ENCODE measurements at places on chromosomes 3 and 15.

DNA sequence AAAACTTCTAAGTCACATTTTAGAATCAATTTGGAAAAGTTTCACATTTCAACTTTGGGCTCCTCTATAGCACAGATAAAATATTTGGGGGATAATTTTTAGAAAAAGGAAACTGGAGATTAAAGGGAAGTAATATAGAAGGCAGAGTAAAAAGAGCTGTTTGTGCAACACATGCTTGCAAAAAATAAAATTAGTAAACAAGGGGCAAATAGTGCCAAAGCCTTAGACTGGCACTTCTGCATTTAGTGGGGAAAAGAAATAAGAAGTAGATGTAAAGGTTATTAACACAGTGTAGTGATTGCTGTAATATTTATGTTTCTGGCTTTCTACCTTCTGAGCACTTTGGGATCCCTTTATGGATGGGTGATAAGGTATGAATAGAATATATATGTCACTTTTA, 246.6 kb downstream of the CBLB start:
- no peak for DNase-seq

DNA sequence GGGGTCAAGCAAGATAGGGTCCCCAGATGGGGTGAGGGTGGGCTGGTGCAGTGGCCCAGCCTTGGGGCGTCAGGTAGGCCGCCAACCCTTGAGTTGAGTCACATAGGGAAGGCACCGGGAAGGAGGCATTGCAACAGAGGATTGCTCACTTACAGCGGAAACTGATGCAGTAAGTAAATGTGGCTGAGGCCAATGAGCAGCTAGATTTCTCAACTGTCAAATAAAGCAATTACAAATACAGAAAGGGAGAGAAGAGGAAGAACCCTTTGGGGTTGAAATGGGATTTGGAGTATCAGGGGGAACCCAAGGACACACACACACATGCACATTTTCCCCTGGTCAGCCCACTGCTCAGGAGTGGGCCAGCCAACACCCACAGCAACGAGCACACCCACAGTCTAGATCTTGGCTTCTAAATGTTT, 44.0 kb downstream of the CHSY1 start:
- no peak for DNase-seq

- DNase-seq: no peak
Measured at GRCh38 chr15:90287946-90288345, 22.5 kb downstream of the NGRN start.

- no peak for DNase-seq
Measured at GRCh38 chr3:13166243-13167063, 93.2 kb upstream of the IQSEC1 start.

DNA sequence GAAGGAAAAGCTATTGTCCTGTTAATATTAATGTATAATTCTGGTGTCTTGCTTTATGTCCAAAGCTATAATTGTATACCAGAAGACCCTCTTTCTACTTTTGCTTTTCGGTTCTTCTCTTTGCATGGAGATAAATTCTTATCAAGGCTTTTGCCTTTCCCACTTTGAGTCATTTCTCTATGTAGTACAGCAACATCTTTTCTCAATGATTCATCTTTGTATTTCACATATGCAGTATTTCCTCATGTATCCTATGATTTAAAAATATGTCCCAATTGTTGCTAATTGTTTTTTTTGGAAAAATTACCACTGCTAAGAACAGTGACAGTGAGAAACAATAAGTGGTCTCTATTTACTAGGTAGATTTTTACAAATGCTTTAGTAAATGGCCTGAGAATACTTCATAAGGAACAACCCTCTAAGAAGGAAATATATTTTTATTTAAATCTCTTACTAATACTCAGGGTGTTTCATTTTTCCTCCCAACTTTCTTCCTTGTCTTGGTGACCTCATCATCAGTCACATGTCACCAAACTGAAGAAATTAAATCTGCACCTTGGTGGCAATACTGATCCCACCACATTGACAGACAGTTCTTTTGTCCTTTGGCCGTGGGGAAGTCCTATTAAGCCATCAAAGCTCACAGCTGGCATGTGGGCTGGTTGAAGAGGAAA, 290.6 kb downstream of the SATB1 start:
- no peak for DNase-seq

DNA sequence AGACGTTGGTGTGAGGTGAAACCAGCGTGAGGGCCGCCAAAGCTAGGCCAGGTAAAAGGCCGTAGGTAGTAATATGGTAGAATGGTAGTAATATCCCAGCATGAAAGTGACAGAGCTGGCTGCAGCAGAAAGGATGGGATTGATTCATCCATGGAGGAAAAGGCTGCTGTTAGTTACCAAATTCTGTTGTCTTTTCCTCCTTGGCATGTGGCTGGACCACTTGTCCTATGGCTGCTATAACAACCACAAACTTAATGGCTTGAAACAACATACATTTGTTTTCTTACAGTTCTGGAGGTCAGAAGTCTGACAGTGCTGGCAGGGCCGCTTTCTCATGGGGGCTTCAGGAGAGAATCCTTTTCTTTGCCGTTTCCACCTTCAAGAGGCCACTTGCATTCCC, 47.8 kb upstream of the CHST2 start:
- DNase-seq: no peak

- no peak for DNase-seq
Measured at GRCh38 chr3:82736696-82737277, 975.3 kb upstream of the GBE1 start.

DNA sequence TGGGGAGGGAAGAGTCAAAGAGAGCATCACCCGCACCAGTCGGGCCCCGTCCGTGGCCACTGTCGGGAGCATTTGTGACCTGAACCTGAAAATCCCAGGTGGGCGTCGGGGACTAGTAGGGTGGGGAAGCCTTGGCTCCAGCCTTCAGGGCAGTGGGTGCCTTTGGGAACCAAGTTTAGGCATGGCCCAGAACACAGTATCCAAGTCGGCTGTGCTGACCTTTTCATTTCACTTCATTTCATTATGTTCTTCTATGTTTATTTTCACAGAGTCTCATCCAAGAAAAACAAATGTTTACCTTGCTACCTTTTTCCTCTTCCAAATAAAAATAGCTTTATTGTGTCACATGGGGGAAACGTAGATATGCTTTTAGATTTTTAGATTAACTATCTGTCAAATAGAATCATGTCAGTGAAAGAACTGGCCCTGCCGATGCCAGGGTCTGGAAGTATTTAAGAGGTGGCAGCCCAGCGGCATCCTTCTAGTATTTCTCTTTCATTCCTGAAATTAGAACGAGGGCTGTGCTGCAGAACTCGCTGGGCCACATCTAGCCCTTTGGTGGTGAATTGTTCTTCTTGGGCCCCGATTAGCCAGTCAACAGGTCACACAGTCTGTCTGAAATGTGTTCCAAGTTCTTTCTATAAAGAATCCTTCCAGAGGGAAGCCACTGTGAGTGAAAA, 60.5 kb downstream of the DNASE1L3 start:
- no peak for DNase-seq

DNA sequence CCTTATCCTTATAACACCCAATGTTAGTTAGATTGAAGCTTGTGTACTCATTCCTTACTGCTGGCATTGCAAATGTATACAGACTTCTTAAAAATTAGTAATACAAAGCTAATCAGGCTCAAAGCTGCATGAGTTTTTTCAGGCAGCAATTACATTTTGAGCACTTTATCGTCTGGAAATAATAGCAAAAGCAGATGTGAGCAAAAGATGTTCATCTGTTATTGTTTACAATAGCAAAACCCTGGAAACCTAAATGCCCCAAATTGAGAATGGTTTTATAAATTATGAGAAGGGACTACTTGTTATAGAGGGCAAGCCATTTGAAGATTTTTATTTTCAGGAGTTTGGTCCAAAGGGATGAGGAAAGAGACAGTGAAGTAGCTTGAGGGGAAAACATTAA, 126.4 kb downstream of the GADL1 start:
- no peak for DNase-seq

GRCh38 chr3:39202094-39202493, 9.7 kb upstream of the XIRP1 start:
- no peak for DNase-seq

DNA sequence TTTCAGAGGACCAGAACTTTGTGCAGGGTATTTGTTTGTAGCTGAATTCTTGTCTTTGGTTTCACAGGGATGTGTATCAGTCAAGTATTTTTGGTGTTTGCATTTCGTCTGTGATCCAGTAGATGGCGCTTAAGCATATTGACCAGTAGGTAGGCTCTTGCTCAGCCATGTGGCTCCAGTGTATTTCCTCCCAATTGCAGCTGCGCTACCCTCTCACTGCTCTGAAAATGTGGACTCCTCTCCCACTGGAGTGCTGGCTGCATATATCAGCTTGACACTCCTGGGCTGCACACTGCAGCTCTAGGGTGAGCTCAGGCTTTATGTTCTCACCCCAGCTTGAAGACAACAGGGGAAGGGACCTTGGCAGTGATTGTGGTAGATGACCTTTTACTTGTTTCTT, 1264.3 kb upstream of the ALCAM start:
- no peak for DNase-seq

GRCh38 chr3:152229692-152230091, 39.0 kb upstream of the MBNL1 start:
- no peak for DNase-seq

DNA sequence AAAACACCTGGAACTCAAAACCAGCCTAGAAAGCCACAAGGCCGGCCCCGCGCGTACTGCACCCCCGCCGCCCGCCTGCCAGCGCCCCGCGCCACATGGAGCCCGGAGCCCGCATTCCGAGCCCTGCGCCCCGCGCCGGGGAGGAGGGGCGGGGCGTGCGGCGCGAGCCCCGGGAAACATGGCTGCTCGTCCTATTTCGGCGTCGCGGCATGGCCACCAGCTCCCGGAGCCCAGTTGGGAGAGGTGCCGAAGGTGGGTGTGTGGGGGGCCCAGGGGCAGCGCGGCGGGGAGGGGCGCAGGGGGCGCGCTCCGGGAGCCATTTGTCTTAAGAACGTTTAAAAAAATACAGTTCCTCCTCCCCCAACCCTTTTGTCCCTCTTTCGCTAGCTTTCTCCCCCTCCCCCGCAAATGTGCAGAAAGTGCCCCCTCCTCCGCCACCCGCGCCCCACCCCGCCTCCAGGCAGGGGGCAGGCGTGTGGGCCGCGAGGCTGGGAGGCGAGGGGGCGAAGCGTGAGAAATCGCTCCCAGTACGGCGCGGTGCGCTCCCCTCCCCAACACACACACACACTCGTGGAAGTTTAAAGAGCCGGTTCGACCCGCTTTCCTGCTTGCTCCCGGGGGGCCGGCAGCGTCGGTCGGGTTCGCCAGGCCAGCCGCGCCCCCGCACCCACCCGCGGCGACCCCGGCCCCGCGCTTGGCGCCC, 2.5 kb downstream of the ANP32A start:
- DNase-seq: peak; percentile 86

DNA sequence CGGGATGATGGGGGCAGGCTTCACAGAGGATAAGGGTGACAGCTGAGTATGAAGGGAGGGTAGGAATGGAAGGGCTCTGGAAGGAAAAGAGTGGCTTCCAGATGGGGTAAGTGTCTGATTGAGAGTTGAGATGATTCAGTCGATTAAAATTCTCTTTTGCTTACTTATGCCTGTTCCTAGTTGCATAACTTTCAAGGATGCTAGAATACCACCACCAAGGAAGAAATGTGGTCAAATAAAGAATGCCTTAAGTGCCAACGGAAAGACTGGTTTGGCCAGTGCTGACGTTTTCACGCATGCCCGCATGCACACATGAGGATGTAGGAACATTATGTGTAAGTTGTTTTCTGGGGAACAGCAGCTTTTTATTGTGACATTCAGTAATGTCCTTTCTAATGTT, 263.4 kb upstream of the WNT5A start:
- DNase-seq: no peak

DNA sequence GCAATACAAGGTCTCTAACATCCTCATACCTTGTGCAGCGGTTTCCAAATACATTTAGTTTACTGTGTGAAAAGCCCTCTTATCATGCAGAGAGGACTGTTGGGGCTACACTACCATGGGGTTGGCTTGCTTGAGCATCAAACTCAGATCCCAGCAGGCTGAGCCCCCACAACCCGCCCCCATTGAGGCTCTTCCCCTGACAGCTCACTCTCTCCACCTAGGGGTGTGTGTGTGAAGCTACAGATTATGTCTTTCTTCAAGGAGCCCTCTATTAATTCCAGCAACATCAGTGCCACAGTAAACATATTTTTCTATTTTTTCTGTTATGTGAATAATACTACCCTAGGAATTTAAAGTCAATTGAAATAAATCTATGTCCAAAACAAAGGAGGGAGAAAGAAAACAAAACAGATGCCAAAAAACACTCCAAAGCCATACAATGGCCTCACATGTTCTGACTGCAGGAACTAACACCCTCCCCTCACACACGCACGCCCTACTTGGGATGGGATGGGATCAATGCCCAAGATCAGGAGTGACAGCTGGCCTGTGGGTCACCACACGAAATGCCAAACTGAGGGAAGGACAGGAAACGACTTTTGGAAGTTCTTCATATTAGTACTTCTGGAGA, 14.7 kb downstream of the TM4SF4 start:
- DNase-seq: no peak

- no peak for DNase-seq
Measured at GRCh38 chr3:57029924-57030323, 30.5 kb upstream of the SPATA12 start.

DNA sequence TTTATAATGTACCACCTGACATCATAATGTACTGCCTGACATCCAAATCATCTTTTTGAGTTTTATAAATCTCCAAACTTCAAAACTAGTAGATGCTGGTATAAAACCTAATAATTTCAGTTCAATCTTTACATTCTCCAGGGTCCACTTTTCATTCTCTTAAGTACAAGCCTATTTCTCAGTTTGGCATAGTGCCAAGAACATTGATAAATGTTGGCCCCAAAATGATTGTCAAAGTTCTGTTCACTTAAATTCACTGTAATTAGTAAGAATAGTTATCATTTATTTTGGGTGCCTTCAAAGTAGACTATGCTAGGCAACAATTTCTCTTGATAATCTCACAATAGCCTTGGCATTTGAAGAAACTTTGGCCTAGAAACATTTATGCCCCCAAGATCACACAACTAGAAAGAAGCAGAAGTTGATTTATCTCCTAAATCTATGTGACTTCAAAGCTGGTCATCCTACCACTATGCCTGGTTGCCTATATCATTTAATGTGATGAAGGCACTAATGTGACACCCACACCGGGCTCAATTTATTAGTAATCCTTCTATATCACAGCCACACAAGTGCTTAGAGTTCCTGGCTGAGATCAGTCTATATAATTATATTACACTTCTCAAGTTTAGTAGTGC, 101.7 kb downstream of the ZNF609 start:
- no peak for DNase-seq

- no peak for DNase-seq
Measured at GRCh38 chr3:119912220-119912619, 130.3 kb downstream of the NR1I2 start.

GRCh38 chr3:129530251-129530791, 1.9 kb downstream of the RHO start:
- DNase-seq: no peak

GRCh38 chr3:33075995-33076394, 21.0 kb downstream of the GLB1 start:
- DNase-seq: no peak

GRCh38 chr15:61198722-61199121, 30.4 kb downstream of the RORA start:
- DNase-seq: no peak

Data from right hindlimb (tissue), 1 donor.